ENCODE measurements at places on chromosomes 6 and 20. TPM values are rescaled to one million over a fixed set of nuclear protein-coding genes. Genes with fewer than 3 reads are reported as not detected.

IRF4 gene
- 3.7 TPM for total RNA-seq

MTCH1 gene
- 194 TPM for total RNA-seq

GRCh38 chr6:5930143-5930770 lies 76.5 kb downstream of the NRN1 start:
- no peak overlapping the region for H3K27ac ChIP-seq
- H3K36me3 ChIP-seq, result no peaks in the 10 kb centered on the region
- DNase-seq, result no peak
- H3K27me3 ChIP-seq, result no peaks in the 10 kb centered on the region
- no peak overlapping the region for H3K4me3 ChIP-seq
- H3K4me1 ChIP-seq, result no peaks in the 10 kb centered on the region

- H3K4me1 ChIP-seq, result no peaks in the 10 kb centered on the region
- no peaks in the 10 kb centered on the region for H3K27me3 ChIP-seq
- no peak overlapping the region for H3K27ac ChIP-seq
- no peak for DNase-seq
- no peaks in the 10 kb centered on the region for H3K36me3 ChIP-seq
These were observed 7.8 kb upstream of the VSTM2L start for GRCh38 chr20:37895166-37895565.

DNA sequence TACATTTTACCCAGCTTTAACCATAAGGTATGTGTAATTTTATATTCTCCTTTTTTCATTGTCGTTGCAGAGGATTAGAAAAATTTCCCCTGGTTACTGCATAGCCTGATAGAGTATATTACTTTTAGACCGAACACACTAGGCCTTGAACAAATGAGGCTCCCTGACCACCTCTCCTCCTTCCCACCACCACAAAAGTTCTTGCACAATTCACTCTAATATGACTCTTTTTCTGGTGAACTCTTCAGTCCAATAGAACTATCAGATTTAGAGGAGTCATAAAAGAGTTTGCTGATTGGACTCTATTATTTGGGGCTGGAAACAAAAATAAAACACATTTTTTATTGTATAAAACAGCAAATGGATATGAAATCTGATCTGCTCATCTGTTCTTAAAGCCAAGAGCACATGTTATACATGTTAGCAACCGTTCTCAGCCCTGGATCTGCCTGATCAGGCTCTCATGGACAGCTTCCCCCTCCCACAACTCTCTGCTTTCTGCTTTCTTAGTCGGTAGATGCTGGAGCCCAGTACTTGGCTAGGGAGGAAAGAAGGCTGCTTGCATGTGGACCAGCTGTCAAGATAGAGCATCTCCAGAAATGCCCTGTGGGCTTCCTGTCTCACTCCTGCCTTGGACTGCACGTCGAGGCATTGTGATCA lies 83.5 kb downstream of the CD164 start:
- no peak overlapping the region for H3K27ac ChIP-seq
- DNase-seq, result no peak
- H3K36me3 ChIP-seq, result no peaks in the 10 kb centered on the region
- peaks cover 11% of the 10 kb centered on the region for H3K4me1 ChIP-seq
- no peaks in the 10 kb centered on the region for H3K27me3 ChIP-seq

DNA sequence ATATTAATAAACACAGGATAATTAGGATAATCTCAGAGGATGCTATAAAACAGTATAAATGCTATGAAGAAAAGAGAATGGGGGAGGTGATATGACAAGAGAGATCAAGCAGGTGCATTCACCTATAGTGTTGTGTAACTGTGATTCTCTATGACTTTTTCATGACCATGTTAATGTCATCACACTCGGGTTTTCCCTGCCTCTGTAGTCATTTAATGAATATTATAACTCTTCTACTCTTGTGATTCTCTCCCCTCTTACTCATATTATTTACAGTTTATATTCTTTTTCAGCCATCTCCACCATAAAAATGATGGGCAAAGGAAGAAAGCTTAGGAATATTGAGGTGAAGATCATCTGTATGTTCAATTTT lies 106.9 kb upstream of the SGK1 start:
- H3K27ac ChIP-seq, result no peak overlapping the region
- no peak overlapping the region for H3K4me3 ChIP-seq
- H3K36me3 ChIP-seq, result no peaks in the 10 kb centered on the region
- no peak for DNase-seq
- no peaks in the 10 kb centered on the region for H3K27me3 ChIP-seq

CLDN20 gene
- not detected for total RNA-seq

GRCh38 chr20:37764333-37764935 lies 70.6 kb downstream of the CTNNBL1 start:
- no peak overlapping the region for H3K27ac ChIP-seq
- H3K36me3 ChIP-seq, result peaks cover 44% of the 10 kb centered on the region
- no peak overlapping the region for H3K4me3 ChIP-seq
- H3K4me1 ChIP-seq, result peaks cover 3% of the 10 kb centered on the region

Data from upper lobe of right lung (tissue), 1 donor.